Midbrain (tissue), 1 donor: ENCODE measurements at places on chromosomes 2 and 18.

- no peak for DNase-seq
Measured at GRCh38 chr18:28457784-28458183, 280.9 kb upstream of the CDH2 start.

- no peak for DNase-seq
Measured at GRCh38 chr2:226399006-226399405, 400.6 kb downstream of the IRS1 start.

- DNase-seq = no peak
Measured at GRCh38 chr2:86790676-86791572, at the start of gene CD8A. TSS of gene CD8A (minus strand) at chr2:86790913. CDS start at chr2:86790825, 88 bp downstream.

- DNase-seq = no peak
Measured at GRCh38 chr18:3279201-3280185, 17.6 kb downstream of the MYL12B start.

DNA sequence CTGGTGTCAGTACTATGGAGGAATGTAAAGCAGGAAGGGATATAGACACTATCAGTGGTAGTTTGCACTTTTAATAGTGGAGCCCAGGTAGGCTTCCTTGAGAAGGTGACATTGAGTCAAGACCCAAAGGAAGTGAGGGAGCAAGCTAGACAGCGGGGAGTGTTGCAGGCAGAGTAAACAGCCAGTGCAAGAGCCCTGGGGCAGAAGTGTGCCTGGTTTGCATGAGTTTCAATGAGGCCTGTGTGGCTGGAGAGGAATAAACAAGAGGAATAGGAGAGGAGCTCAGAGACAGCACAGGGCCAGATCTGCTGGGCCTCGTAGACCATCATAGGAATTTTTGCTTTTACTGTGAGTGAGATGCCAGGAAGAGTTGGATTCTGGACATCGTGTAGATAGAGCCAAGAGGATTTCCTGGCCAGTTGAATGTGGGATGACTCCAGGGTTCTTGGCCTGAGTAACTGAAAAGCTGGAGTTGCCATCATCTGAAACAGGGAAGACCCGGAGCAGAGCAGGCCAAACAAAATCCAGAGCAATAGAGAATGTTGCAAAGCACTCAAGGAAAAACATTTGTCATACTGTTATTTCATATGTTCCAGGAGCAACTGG, 102.5 kb downstream of the SP3 start:
- DNase-seq = no peak

- DNase-seq = no peak
Measured at GRCh38 chr2:182587831-182588230, 128.2 kb upstream of the DNAJC10 start.

DNA sequence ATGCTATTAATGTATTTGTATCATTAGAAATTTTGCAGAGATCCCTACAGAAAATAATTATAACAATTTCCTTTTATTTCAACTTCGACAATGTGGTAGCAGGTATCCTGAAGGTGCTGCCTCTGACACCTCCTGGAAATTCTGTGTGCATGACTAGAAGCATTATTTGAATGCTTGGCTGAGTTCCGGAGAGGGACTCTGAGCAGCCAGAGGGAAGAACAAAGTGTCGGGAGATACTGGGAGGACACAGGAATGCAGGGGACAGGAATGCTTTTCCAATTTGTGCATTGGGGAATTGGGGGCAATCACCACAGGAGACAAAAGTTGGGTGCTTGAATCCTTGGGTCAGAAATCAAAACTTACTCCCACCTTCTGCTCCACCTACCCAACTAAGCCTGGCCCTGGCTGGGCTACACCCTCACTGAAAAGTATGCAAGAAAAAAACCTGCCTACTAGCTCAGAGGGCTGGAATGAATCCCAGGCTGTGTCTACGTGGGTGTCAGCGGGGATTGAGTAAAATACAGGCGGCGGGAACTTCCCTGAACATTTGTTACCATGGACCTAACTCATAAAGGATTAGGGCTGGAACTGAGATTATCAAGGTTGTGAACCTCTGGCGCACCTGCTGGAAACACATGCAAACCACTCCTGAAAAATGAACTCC, 299.3 kb downstream of the SOX11 start:
- no peak for DNase-seq

DNA sequence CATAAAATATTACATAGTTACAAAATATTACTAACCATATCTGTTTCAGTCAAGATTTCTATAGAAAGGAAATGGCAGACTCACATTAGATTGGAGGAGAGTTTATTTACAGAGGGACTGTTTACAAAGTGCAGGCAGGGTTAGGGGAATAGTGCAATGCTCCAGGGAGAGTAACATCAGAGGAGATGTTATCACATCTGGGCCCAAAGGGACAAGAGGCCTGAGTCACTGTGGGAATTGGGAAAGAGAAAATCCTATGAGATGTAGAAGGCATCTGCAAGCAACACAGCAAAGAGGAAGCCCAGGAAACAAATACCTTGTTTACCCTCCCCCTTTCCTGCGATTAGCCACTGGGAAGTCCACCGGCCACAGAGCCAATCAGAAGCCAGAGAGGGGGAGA, 227.3 kb upstream of the TANK start:
- DNase-seq = no peak

- DNase-seq = no peak
Measured at GRCh38 chr2:181357979-181358378, 99.2 kb upstream of the ITGA4 start.

- DNase-seq = no peak
Measured at GRCh38 chr2:207616185-207616584, 9.0 kb downstream of the METTL21A start.

DNA sequence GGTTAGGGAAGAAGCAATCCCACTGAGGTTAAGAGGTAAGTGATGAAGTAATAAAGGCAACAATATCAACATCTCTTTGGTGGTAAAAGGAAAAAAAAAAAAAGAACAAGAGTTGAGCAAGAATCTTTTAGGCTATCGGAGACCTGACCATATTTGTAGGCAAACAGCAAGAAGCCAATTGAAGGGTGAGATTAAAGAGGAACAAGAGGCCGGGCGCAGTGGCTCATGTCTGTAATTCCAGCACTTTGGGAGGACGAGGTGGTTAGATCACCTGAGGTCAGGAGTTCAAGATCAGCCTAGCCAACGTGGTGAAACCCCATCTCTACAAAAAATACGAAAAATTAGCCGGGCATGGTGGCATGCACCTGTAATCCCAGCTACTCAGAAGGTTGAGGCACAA, 11.3 kb downstream of the VPS54 start:
- no peak for DNase-seq

DNA sequence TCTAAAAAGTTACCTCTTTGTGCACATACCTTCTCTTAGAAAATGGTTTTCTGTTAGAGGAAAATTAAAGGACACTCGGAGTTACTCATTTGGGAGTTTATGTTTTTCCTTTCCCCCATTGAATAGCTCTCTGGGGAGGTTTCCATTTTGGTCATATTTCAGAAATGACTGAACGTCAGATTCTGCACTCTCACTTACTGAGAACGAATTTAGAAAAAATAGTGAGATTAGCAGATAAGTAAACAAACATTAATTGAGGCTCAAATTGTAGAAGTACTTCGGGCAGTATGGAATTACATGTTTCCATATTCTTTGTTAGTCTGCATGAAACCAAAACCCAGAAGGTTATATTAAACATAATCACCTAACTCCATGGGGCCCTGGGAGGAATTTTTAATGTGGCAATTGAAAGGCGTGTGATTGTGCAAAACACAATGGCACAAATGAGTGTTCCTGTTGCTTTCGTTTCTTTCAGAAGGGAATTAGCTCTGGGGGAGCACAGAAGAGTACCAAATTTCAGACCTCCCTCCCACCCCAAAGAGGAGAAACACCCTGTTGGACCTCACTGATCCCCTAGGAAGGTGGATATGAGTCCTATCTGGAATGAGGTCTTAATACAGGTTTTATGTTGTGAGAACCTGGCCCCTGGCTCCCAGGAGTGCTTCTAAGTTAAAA, 212.3 kb downstream of the BCL2 start:
- DNase-seq = no peak

DNA sequence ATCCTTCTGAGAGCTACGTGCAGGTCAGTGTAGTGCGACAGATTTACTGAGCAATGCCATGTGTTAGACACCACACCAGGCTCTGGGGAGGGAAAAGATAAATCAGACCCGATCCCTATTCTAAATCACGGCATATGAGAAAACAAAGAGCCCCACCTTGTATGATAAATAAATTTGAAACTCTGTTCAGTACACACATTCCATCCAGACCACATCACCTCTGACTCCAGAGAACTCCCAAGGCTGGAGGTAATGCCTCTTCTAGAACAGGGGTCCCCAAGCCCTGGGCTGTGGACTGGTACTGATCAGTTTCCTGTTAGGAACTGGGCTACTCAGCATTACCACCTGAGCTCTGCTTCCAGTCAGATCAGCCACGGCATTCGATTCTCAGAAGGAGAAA, 77.3 kb downstream of the QPCT start:
- DNase-seq = no peak

DNA sequence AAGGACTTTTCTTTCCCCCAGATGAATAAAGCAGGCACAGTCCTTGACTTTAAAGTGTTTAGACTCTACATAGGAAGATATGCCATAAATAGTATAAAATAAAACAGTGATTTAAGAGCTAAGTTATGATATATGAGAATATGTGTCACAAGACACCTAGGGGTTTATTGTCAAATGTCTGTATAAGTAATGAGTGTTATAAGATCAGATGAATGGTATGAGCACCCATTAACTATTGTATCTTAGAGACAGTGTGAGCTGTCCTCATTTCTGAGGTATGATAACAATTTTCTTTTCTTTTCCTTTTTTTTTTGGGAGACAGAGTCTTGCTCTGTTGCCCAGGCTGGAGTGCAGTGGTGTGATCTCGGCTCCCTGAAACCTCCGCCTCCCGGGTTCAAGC, 365.3 kb downstream of the RND3 start:
- DNase-seq = no peak

- no peak for DNase-seq
Measured at GRCh38 chr2:134134313-134134706, 119.6 kb upstream of the MGAT5 start.
